Uterine smooth muscle cell (primary cell): ENCODE measurements at places on chromosomes 6 and 20. TPM values are rescaled to one million over a fixed set of nuclear protein-coding genes. Genes with fewer than 3 reads are reported as not detected.

Gene LSM14B
- total RNA-seq = 54.5 and 56.3 TPM in 2 replicates

Gene CST7
- total RNA-seq = 0.37 TPM in 1 of 2 replicates, not detected in the other

Gene RGL2
- 20.1 and 23.9 TPM in 2 replicates for total RNA-seq

Gene NOX3
- total RNA-seq = not detected in 2 replicates

Gene SLC44A4
- 0.25 TPM in 1 of 2 replicates, not detected in the other for total RNA-seq

Gene COL9A3
- 0.11 and 1.1 TPM in 2 replicates for total RNA-seq

Gene CLIC5
- not detected in 2 replicates for total RNA-seq

Gene SLC22A3
- total RNA-seq = 1.8 and 2.9 TPM in 2 replicates

Gene PHACTR1
- total RNA-seq = 0.37 and 1.4 TPM in 2 replicates

Gene ARMC12
- 0.22 and 0.25 TPM in 2 replicates for total RNA-seq

Gene MGME1
- 7.1 and 19.4 TPM in 2 replicates for total RNA-seq

Gene ADGRF5
- total RNA-seq = under 0.01 TPM in 2 replicates

Gene SIRPD
- not detected in 2 replicates for total RNA-seq

Gene TMEM151B
- total RNA-seq = under 0.01 TPM in 1 of 2 replicates, not detected in the other

Gene HEY2
- total RNA-seq = not detected in 2 replicates

Gene CGA
- total RNA-seq = 0.77 TPM in 1 of 2 replicates, not detected in the other

Gene PNLDC1
- total RNA-seq = not detected in 2 replicates

Gene VSX1
- not detected in 2 replicates for total RNA-seq

Gene AIF1
- total RNA-seq = not detected in 2 replicates

Gene SPATA2
- 1.1 and 1.2 TPM in 2 replicates for total RNA-seq

Gene CYP21A2
- total RNA-seq = not detected in 2 replicates

Gene GLYATL3
- total RNA-seq = not detected in 2 replicates

Gene RBM24
- total RNA-seq = 7.0 and 7.6 TPM in 2 replicates

Gene KCNB1
- total RNA-seq = under 0.01 and 0.12 TPM in 2 replicates

Gene SNPH
- 14.6 and 18.1 TPM in 2 replicates for total RNA-seq

Gene OR2J3
- total RNA-seq = not detected in 2 replicates

Gene GRM1
- total RNA-seq = not detected in 2 replicates

Gene WFDC5
- not detected in 2 replicates for total RNA-seq

Gene FAM83C
- total RNA-seq = not detected in 2 replicates

Gene OR12D3
- not detected in 2 replicates for total RNA-seq

Gene TRIM31
- total RNA-seq = not detected in 2 replicates

Gene DOK5
- total RNA-seq = 14.6 and 15.6 TPM in 2 replicates

Gene FLOT1
- 154 and 155 TPM in 2 replicates for total RNA-seq

Gene ZNF391
- total RNA-seq = 1.7 and 3.0 TPM in 2 replicates

Gene OOEP
- total RNA-seq = not detected in 2 replicates

Gene MARCKS
- total RNA-seq = 130 and 144 TPM in 2 replicates

Gene RUNX2
- total RNA-seq = 1.7 and 3.2 TPM in 2 replicates

Gene SMOC2
- not detected in 2 replicates for total RNA-seq

Gene TINAG
- total RNA-seq = not detected in 2 replicates
